Forelimb muscle (tissue), 1 donor: ENCODE measurements at places on chromosomes 5 and 9.
A peak's percentile ranks its signal among the peaks of the same experiment; 100 is the strongest.

- no peak for DNase-seq
These were observed 285.8 kb upstream of the ZNF608 start for GRCh38 chr5:125032286-125032685.

DNA sequence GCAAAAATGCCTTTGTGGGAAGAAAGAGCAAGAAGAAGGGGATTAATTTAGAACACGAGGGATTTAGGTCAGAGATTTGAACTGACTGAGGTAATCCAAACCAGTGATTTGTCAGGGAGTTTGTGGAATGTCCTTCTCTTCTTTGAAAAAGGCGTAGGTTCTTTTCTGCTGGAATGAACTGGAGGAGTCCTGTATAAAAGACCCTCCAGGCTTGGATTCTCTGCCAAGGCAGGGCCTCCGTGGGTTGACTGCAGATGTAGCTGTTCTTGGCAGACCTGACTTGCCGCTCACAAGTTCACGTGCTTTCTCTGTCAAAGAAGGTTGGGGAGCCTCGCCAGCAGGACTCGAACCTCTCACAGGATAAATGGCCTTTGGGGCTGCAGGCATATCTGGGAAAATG, 62.8 kb upstream of the STC2 start:
- no peak for DNase-seq

DNA sequence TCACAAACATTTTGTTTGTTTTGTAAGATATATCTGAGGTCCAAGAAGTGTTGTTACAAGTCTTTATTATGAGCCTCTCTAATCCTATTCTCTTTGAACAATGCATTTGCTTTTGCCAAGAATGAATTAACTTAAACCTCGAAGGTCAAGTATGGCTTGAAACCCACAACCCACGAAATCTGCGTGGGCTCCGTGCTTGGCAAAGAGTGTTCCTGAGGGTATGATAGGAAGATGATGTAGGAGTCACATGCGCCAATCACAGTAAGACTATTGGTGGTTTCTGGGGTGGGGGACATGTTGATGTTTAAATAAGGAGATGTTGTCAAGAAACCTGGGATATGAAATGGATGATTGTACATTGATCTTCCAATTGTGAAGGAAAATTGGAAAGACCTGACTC, 330.8 kb upstream of the RFX3 start:
- DNase-seq: no peak

- no peak for DNase-seq
These were observed 1.4 kb downstream of the HDHD3 start for GRCh38 chr9:113375057-113376023.

- DNase-seq: peak; percentile 84
These were observed 25.6 kb downstream of the TGFBI start for GRCh38 chr5:136054142-136055019.

DNA sequence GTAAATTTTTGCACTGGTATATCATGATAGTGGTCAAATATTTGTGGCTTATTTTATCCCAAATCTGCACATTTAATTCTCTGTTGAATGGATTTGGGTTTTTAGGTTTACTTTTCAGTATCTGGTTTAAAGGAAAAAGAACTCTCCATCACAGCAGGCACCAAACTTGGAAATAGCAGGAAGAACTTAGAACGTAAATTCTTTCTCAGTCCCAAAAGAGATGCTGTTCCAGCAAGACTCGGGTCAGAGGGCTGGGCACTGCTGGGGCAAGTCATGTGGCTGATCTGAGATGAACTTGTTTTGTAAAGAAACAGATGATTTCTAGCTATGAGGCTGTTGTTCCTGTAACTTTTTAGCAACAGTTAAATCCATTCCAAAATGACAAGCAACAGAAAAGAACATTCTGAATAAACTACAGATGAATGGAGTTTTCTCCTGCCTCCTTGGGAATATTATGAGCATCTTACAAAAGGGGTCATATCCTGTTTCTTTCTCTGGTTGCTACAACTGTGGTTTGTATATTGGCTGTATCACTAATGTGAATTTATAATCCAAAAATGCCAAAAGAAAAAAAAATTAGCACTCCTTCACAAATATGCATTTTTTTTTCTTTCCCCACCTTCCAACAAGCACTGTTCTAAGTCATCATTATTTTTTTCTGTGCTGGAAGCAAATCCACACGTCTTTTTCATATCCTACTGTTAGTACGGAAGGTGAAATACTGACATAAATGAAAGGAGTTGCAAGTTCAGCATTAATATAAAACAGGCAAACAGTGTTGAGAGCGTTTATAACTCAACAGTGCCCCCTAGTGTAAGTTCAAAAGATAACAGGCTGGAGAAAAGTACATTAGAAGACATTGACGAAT, 31.1 kb downstream of the OR2K2 start:
- DNase-seq: peak; percentile 74

- DNase-seq: no peak
These were observed 189.0 kb downstream of the NR3C1 start for GRCh38 chr5:143214458-143214857.

DNA sequence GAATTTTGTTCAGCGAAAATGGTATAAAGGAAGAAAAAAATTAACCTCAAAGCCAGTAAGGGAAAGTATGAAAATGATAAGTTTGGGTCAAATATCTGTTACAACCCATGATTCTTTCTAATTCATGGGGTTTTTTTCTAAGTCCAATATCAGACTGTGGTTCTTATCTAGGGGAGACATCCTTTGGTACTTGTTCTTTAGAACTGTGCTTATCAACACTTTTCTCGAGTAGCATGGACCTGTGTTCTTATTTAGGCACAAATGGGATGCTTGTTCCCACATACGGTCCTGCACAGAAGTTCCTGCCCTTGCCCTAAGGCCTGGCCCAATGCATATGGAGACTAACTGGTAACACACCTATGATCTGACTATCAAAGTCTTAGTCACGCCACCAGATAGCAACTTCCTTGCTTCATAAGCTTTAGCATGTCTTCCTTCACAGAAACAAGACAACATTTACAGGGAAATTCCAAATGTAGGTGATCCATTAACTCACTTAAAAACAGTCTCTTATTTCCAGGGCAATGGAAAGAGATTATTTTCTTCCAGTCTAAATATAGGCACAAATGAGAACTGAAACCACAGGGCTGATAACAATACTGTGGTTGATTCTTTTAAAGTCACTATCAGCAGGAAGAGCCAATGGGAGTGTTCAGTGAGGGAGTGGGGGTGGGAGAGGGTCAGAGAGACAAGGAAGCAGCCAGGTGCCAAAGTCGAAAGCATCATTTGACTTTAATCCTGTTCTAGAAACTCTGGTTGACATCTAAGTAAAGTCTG, 268.8 kb upstream of the ANKRD55 start:
- no peak for DNase-seq

GRCh38 chr5:176436656-176437055, 11.5 kb upstream of the FAF2 start:
- no peak for DNase-seq

DNA sequence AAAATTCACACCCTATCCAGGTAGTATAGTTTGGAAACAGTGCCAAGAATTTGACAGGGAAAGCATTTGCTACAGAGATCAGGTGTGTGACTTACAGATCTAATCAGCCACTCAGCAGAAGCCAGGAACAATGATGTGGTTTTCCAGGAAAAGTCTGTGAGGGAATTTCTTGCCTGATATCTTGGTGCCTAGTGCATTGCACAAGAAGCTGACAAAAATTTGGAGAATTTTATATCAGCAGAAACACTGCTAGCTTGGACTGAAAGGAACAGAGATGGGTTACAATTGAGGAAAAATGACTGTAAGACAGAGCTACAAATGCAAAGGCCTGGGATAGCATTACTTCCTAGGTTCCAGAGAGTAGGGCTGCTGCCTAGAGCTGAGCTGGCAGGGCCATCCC, 658.1 kb upstream of the CHD1 start:
- DNase-seq: no peak

DNA sequence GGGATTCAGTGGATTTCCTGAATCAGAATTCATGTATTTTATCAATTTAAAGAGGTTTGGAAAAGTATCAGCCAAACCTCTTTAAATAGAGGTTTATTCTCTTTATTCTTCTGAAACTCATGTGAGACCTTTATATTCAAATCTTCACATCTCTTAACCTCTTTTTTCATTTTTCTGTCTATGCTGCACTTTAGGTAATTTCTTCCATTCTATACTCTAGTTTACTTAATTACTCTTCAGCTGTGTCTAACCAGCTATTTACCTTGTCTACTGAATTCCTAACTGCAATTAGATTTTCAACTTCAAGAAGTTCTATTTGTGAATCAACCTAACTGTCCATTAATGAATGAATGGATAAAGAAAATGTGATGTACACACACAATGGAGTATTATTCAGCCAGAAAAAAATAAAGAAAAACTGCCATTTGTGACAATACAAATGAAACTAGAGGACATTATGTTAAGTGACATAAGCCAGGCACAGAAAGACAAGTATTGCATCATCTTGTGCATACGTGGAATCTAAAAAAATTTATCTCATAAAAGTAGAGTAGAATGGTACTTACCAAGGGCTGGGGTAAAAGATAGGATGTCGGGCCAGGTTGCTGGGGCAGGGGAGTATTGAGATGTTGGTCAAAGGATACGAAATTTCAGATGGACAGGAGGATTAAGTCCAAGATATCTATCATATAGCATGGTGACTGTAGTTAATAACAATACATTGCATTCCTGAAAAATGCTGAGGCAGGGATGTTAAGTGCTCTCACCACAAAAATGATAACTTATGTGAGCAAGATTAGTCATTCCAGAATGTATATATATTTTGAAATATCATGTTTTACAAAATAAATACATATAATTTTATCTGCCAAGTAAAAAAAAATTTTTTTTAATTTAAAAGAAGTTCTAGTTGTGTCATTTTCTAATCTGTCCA, 129.5 kb upstream of the LRRTM2 start:
- no peak for DNase-seq

DNA sequence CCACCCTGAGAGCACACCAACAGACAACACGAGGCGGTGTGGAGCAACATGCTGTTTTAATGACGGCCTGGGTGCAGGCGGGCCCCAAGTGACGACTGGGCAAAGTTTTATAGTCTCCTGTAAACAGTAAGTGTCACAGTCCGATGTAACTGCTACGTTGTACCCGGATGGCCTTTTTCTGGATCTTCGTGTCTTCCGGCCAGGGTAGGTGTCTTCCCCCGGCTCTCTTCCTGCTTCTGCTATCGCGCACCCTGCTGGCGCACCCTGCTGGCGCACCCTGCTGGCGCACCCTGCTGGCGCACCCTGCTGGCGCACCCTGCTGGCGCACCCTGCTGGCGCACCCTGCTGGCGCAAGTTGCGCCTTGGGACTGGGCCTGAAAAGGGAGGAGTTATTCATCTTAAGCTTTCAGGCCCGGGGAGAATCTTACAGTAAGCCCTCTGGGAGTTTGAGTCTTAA, 143.0 kb upstream of the TARS1 start:
- DNase-seq: no peak

- DNase-seq: no peak
These were observed 68.5 kb downstream of the SLC28A3 start for GRCh38 chr9:84271921-84272556.
